ENCODE measurements at places on chromosomes 3 and 15. TPM values are rescaled to one million over a fixed set of nuclear protein-coding genes. Genes with fewer than 3 reads are reported as not detected.

The GCNT3 gene
- total RNA-seq = 0.27 TPM

The GOLGA8G gene
- total RNA-seq = not detected

The TIPARP gene
- 67.1 TPM for total RNA-seq

The LYZL4 gene
- not detected for total RNA-seq

The MRPS22 gene
- total RNA-seq = 75.8 TPM

The GOLGA6D gene
- not detected for total RNA-seq

The BUB1B gene
- 35.2 TPM for total RNA-seq

The ACP3 gene
- 0.63 TPM for total RNA-seq

The VEPH1 gene
- 27.4 TPM for total RNA-seq

The ZBED2 gene
- 0.09 TPM for total RNA-seq

The GCHFR gene
- total RNA-seq = 0.82 TPM

The ST3GAL6 gene
- 2.3 TPM for total RNA-seq

DNA sequence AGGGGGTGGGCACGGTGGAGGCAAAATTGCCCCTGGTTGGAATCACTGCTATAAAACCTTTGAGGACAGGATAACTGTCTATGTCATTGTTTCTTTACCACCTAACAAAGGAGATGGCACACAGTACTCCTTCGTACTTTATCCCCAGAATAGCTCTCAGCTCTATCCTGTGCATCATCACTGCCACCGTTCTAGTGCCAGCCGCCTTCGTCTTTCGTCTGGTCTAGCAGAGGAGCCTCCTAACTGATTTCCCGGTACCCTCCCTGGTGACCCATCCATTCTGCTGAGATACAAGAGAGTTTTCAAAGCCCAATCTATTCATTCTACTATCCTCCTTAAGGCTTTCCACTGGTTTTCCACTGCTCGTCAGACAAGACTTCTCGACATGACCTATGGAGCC lies 67.9 kb upstream of the PRICKLE2 start:
- no peak for DNase-seq

- no peak for DNase-seq
Observed at GRCh38 chr3:13483988-13484695, 4.0 kb downstream of the HDAC11 start.

- DNase-seq = peak; percentile 16
Observed at GRCh38 chr3:131735116-131735515, 232.3 kb upstream of the MRPL3 start.

GRCh38 chr15:40927495-40927872 lies 1.7 kb upstream of the DLL4 start:
- no peak for DNase-seq

- DNase-seq = peak; percentile 13
Observed at GRCh38 chr3:114872588-114872987, 274.5 kb downstream of the ZBTB20 start.

DNA sequence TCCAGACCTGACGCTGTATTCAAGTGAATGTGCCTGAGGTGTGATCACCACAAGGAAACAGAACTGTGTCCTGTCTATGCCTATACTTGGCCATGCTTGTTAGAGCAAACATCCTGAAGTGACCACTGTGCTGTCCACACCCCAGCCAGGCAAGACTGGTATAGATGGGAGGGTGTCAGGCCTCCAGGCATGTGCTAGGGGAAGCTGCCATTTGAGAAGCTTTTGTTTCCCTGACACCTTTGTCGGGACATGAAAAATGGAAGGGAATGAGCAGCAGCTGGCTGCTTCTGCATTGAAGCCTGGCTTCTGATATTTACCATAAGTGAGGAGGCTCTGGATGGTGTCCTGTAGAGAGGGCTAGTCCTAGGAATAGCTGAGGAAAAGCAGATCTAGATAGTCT lies 106.2 kb downstream of the CPNE4 start:
- no peak for DNase-seq

DNA sequence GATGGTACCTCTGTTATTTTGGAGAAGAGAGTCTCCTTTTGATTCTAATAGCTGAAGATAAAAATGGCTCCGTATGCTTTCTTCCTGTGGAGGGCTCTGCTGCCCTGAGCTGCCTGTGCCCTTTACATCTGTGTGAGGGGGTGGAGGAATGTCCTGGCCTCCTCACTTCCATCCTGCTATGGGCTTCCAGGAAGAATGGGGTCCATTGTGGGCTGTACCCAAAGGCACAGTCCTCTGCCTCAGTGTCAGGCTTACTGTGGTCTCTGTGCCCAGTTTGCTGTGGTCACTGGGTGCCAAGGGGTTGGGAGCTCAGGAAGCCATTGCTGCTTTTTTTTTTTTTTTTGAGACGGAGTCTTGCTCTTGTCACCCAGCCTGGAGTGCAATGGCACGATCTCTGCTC lies 14.4 kb downstream of the DAG1 start:
- DNase-seq = no peak

GRCh38 chr3:145272684-145273083 lies 888.3 kb downstream of the PLOD2 start:
- DNase-seq = peak; percentile 50

GRCh38 chr3:124510290-124510689 lies 220.0 kb upstream of the UMPS start:
- DNase-seq = peak; percentile 7

GRCh38 chr15:61016087-61016486 lies 213.0 kb downstream of the RORA start:
- DNase-seq = no peak

DNA sequence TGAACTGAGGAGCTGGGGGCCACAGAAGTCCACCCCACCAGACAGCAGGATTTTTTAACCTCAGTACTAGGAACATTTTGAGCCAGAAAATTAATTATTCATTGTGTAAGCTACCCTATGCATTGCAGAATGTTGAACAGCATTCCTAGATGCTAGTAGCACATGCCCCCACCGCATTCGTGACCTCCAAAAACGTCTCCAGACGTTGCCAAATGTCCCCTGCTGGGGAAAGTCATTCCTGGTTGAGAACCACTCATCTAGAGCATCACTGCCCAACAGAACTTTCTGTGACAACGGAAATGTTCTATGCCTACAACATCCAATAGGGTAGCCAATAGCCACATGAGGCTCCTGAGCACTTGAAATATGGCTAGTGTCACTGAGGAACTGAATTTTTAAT lies 333.5 kb downstream of the FOXP1 start:
- DNase-seq = no peak

DNA sequence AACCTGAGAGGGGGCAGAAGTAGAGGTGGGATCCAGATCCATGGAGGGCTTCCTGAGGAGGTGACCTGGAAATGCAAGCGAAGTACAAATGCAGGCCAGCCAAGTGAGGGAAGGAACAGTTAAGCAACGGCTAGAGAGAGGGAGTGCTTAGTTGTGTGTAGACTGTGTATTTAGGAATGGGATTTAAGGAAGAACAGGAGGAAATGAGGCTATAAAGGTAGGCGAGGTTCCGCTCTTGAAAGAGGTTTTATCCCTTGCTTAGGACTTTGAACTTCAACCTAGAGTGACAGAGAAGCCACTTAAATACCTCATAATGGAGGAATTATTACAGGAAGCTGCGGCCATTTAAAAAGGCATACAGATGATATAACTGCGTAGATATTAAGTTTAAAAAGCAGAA lies 295.1 kb downstream of the THSD4 start:
- no peak for DNase-seq

DNA sequence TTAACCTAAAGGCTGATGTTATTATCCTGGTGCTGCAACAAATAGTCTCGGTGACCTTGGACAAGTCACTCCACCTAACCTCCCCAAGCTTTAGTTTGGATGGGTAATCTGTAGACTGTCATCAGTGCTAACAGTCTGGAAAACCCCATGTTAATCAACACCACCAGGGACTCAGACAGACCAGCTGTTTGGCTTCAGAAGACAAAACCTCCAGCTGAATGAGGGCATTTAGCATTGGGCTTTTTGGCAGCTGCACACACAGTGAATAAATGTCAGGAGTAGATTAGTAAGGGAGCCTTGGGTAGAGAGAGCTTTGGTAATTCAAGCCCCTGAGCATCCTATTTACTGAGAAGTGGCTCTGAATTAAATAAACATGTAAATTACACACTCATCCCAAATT lies 24.9 kb upstream of the C3orf80 start:
- DNase-seq = peak; percentile 48

GRCh38 chr15:33022629-33023028 lies 171.9 kb downstream of the FMN1 start:
- DNase-seq = peak; percentile 29

DNA sequence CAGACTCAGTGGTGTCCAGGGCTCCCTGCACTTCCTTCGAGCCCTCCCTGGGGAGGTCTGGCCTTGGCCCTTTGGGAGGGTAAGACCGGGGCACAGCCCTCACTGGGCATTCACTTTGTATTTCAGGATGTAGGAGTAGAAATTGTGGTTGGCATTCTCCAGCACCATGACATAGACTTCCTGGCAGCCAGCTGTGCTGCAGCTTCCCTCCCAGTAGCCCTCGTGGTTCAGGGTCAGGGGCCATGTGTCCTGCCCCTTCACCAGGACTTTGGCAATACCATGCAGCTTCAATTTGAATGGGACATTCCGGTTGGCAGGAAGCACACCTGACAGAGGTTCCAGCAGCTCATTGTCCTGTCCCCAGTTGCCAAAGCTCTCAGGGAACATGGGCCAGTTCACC lies 47.3 kb downstream of the KY start:
- no peak for DNase-seq

DNA sequence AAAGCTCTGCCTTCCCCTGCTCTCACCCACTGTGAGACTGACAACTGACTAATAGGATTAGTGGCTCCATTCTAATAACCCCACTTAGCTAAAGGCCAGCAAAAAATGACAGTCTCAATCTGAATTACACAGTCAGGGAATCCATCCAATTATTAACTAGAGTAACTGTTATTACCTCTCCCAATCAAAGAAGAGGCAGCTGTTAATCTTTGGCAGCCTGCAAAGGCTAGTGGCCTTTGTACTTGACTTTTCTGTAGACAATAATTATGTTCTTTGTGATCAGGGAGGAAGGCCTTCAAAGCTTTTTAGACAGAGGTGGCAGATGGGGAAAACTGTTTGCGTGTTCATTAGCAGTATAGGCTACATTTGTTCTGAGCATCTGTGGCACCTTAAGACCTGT lies 177.7 kb downstream of the ISL2 start:
- no peak for DNase-seq

DNA sequence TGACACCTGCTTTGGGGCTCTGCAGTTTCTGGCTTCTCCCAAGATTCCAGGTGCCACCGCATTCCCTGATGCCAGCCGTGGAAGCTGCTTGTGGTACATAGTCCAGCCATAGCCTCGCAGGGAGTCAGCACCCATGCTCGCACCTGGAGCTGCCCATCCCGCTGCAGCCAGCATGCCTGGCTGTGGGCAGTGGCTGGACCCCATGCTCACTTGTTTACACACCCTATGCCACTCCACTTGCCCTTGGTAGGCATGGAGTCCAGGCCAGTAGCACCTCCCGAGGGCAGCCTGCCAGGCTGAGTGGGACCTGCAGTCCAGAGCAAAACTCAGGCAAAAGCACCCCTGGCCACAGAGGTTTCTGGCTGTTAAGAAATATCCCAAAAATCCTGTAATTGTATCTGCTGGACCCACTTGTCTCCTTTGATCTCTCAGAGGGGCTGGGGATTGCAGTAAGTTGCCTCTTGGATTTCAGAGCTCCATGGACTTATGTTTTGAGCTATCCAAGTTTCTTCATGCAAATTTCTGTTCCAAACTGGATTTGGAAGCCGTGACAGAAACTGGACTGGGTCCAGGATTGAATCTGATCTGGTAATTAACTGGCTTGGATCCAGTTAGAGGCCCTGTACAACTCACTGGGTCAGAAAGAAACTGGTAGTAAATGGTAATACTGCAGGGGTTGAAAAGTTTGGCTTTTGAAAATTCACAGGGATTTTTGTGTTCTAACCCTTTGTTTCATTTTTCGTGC lies 149.3 kb downstream of the FMN1 start:
- peak; percentile 36 for DNase-seq

DNA sequence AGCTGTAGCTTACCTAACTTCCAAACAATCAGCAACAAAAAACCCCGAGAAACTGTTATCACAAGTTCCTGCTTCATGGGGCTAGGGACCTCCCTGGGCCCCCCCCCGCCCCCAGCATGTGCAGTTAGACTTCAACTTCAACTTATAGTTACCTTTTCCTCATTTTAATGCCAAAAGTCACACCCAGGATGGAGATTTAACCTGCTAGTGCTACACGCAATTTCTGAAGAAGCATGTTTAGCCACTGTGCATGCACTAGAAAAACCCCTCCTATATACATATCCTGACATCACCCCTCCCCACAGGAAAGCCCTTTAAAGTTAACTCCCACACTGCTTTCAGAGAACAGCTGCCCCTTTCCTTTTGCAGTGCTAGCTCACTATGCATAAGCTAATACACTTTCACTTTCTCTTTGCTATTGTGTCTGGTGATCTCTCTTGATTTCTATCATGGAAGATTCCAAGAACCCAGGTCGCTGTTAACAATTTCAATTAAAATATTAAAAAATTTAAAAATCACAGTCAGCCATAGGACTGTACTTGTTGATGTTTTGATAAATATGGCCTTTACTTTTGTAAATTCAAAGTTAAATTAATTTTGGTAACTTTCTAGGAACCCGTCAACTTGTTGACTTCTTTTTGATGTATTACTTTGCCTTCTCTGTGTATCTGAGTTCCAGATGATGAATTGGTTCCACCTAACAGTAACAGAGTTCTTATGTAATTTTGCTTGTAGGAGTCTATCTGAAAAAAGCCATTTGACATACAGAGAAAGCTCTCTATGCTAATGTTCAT lies 75.2 kb upstream of the ACAD9 start:
- DNase-seq = peak; percentile 44

- no peak for DNase-seq
Observed at GRCh38 chr15:81095690-81096365, 38.2 kb upstream of the CFAP161 start.

- DNase-seq = no peak
Observed at GRCh38 chr15:71777216-71777943, 33.0 kb upstream of the NR2E3 start.

- DNase-seq = no peak
Observed at GRCh38 chr15:48646331-48646730, 822 bp upstream of the FBN1 start.

DNA sequence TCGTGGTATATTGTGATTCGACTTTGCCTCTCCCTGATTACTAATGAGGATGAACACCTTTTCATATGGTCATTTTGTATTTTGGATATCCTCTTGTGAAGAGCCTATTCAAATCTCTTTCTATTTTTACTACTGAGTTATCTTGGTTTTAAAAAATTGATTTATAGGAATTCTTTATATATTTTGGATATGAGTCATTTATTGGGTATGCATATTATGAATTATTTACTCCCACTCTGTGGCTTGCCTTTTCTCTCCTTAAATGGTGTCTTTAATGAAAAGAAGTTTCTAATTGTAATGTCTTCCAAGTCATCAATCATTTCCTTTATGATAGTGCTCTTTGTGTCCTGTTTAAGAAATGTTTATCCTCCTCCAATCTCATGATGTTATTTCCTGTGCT lies 191.5 kb upstream of the DPH6 start:
- DNase-seq = peak; percentile 34

Data from fibroblast of the aortic adventitia (primary cell).